ENCODE measurements at places on chromosomes 13 and 19.

DNA sequence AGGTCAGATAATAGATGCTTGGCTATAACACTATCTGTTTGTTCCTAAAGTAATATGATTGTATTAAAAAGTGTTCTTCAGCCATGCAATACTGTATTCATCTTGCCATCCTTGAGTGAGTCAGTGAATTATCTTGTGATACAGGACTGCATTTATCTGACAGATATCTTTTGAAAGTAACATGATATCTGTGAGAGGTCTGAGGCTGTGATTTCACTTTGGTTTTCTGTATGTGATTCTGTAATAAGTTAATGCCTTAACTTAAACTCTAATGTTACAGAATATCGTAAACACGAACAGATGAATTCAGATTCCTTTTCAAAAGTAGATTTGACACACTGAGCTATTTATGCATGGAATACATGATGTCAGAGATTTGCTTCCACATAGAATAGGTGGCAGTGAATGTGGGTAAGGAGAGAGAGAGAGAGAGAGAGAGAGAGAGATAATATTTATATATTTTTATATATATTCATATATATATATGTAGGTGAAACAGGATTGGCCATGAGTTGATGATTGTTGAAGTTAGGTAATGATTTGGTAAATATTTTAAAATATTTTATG, 97.9 kb upstream of the RNF113B start:
- no peak for DNase-seq

DNA sequence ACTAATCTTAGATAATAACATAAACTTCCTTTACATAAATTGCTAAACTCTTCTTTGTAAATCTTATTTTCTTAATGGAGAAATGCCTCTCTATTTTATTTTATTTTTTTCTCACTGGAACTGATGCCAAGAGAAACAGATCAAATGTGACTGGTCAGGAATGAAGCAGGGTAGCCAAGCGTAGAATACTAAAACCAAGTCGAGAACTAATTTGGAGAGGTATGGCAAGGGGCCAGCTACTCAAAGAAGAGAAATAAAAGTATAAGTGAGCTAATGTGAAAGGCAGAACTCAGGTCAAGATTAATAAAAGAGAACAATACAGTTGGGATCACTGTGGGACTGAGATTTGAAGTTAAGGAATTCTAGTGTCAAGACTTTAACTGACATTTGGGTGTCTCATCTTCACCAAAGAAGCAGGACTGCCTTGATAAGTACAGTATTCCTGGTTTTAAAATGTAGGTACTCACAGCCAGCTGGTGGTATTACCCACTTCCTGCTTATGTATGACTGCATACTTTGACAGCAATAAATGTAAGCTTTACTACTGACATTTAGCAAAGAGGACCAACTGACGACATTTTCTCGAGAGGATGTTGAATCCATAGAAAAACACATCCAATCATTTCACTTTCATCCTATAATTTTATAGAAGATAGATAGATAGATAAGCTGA, 1192.2 kb downstream of the EFNB2 start:
- DNase-seq: no peak

GRCh38 chr19:45595814-45596213, 6.2 kb downstream of the GPR4 start:
- DNase-seq: no peak

DNA sequence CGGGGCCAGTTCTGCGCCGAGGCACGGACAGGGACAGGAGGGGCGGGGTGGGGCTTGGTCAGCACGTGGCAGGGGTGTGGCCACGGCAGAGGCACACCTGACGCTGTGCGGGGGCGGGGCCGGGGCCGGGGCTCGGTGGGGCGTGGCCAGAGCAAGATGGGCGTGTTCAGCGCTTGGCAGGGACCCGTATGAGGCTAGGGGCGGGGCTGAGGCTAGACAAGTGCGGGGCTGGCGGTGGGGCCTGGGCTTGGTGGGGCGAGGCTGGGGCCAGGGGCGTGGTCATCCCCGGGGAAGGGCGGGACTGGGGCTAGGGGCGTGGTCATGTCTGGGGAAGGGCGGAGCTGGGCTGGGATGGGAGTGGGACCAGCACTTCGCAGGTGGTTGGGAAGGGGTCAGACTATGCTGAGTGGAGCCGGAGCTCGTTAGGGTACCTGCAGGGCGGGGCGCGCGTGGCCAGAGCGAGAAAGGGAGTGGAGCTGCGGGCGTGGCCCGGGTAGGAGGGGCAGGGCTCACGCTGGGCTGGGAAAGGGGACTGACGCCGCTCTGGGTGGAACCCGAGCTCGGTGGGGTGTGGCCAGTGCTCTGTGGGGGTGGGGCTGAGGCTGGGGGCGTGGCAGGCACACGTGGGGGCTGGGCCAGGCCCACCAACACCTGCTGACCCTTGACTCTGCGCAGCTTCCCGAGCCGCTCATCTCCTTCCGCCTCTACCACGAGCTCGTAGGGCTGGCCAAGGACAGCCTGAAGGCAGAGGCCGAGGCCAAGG, 12.8 kb downstream of the POLR2E start:
- peak; percentile 85 for DNase-seq

GRCh38 chr13:42373048-42373812, 101.3 kb downstream of the AKAP11 start:
- no peak for DNase-seq

GRCh38 chr13:22967669-22968068, 213.1 kb upstream of the SGCG start:
- no peak for DNase-seq

DNA sequence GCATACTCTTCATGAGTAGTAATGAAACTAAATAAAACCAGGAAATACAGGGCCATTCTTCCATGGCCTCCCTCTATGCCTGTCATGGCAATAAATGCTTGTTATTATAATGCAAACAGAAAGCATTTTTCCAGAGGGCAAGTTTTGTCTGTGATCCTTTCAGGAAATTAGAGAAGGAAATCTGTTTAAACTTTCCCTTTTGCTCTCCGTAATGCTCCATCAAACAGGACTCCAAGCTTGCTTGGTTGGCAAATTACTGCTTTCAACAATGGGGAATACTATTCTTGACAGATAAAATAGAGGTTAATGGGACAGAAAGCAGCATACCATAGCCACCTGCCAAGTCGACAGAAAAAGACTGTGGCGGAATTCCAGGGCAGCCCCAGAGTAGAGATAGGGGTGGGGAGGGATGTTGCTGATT, 252.5 kb downstream of the LHFPL6 start:
- no peak for DNase-seq

- no peak for DNase-seq
Measured at GRCh38 chr13:24127116-24127631, 33.3 kb upstream of the SPATA13 start.

DNA sequence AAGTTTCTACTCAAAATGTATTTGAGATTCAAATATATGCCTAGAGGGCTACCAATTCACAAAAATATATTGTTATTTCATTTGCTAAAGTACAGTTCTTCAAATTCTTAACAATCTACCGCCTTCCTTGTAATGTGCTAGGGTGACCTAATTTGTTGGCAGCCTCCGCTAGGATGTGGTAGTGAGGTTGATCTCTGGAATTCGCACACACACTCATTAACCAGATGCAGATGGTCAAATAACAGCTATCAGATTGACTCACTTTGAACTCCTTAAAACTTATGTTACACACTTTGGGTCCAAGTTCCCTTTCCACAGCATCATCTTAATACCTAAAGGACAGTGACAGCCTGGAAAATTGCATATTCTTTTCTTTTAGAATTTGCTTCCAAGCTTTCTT, 367.3 kb downstream of the DCT start:
- no peak for DNase-seq

DNA sequence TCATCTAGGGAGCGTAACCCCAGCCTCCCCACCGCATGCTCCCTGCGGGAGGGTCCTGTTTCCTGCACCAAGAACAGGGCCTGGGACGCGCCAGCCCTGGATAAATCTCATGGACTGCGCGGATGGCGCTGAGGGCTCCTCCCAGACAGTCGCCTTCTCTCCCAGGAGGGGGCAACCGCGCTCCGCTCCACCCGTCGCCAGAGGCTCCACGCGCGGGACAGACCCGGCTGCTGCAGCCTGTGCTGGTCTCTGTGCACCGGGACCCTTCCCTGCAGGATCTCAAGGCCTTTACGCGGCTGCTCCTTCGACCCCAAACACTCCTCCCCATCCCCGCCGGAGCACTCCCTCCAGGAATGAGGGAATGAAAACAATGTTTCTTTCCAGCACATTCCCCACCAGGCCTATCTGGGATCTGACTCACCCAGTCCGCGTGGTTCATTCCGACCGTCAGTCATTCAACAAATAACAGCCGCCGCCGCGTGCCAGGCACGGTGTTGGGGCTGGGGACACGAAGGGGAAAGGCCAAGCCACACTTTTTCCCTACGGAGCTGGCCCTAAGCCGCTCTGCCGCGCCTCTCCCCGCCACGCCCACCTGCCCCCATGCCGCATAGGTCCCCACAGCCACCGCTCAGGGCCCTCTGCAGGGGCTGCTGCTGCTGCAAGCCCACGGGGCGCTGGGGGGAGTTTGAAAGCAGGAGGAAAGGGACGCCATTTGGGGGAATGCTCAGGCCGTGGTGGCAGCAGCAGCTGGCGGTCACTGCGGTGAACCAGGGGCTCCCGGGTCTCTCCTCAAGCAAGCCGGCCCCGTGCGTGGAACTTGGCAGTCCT, 6.0 kb downstream of the PNMA8B start:
- no peak for DNase-seq

DNA sequence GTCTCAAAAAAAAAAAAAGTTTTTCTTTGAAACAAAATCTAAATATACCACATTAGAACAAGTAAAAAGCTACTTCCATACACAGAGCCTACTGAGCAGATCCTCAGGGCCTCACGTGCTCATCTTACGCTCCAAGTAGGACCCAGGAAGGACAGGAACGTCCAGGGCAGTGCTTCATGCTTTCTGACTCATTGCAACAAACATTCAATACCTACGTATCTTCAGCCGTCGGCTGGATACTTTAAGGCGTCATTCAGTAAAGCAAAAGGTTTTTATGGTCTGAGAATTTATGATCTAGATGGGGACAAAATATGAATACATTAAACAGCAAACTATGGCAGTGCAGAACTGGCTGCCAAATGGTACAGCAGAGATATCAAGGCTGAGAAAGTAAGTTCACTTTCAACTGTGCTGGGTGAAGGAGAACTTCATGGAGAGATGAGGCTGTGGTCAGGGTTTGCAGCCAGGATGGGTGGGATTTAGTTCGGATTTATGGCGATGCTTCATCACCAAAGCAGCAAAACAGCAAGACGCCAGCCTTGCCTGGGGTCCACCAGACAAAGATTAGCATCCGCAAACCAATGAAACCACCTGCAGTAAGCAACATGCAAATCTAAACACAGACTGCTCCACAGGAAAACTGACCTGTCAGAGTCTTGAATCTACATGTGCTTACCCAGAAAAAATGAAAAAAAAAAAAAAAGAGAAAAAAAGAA, 20.5 kb downstream of the CARS2 start:
- no peak for DNase-seq

DNA sequence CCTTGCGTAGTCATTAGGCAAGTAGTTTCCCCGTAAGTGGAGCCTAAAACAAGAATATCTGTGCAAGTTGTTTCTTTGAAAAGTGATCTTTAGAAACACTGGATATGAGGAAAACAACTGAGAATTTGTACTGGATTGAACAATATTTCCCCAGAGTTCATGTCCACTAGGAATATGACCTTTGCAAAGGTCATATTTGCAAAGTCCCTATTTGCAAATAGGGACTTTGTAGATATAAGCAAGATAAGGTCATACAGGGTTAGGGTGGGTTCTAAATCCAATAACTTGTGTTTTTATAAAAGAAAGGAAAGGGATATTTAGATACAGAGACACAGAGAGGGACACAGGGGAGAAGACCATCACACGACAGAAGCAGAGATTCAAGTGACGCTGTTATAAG, 489.2 kb upstream of the ATXN8OS start:
- no peak for DNase-seq

DNA sequence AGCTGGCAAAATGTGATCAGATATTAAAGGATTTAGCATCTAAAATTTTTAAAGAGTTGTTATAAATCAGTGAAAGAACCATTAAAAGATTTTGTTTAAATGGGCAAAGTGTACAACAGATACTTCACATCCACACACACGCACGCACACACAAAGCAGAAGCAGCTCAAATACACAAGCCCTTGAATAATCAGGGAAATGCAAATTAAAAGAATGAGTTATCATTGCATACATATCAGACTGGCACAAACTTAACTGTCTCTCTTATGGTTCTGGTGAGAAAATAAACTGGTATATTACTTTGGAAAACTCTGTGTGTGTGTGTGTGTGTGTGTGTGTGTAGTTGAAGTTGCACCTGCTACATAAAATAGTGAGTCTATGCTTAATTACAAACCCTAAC, 59.3 kb downstream of the CRYL1 start:
- DNase-seq: no peak

GRCh38 chr13:64186071-64186470, 2770.4 kb upstream of the PCDH20 start:
- no peak for DNase-seq

GRCh38 chr13:66532845-66533244, 697.3 kb downstream of the PCDH9 start:
- no peak for DNase-seq

- DNase-seq: no peak
Measured at GRCh38 chr13:103386341-103386740, 320.1 kb upstream of the SLC10A2 start.

DNA sequence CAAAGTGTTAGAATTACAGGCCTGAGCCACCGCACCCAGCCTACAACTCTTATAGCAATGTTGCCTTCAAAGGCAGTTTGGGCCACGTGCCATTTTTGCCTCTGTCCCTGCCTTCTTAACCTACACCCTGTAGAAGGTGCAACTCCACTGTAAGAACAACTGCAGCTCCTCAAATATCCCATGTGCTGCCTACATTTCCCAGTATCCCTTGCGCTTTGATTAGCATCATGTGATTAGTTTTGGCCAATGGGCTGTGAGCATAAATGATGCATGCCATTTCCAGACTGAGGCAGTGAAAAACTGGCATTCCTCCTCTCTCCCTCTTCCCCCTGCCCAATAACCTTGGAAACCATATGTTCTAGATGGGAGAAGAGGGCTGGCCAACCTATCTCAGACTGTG, 75.2 kb upstream of the MRI1 start:
- no peak for DNase-seq

DNA sequence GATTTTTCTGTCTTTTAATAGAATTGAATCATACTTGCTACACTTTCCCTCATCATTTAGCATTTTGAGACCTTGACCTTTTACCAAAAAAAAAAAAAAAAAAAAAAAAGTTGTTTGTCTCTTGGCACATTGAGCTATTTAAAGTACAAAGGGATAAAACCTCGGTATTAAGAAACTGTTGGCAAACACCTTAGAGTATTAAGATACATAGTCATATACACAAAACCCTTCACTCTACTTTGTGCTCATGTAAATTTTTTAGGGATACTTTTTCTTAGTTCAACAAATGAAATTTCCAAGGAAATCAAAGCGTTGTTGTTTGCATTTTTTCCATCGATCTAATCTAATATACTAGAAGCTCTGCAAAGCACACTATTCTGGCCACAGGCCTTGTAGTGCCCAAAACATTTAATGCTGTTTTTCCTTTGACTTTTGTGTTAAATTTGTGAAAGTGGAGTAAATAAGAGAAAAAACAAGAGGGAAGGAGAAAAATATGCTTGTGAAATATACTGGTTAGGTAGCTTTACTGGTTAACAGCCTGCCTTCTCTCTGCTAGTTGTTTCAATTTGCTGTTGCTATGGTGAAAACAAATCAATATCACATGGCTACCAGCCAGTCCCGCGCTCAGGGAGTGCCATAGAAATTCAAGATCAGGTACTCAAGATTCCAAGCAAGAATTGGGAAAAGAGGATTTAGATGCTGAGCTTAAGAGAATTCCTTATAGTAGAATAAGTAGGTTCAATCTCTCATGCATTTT, 2.6 kb downstream of the MBNL2 start:
- DNase-seq: peak; percentile 8

GRCh38 chr13:113552786-113553434, 31.6 kb upstream of the TFDP1 start:
- DNase-seq: no peak
